ENCODE measurements at places on chromosomes 7 and 10.
A peak's percentile ranks its signal among the peaks of the same experiment; 100 is the strongest.

GRCh38 chr10:87558333-87558732, 53.6 kb downstream of the MINPP1 start:
- no peak for DNase-seq

DNA sequence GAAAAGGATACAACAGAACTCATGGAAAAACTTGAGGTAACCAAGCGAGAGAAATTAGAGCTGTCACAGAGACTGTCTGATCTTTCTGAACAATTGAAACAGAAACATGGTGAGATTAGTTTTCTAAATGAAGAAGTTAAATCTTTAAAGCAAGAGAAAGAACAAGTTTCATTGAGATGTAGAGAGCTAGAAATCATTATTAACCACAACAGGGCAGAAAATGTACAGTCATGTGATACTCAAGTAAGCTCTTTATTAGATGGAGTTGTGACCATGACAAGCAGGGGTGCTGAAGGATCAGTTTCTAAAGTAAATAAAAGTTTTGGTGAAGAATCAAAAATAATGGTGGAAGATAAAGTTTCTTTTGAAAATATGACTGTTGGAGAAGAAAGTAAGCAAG, 62.1 kb downstream of the AKAP9 start:
- no peak for DNase-seq

GRCh38 chr10:72318418-72319262, 36.1 kb downstream of the DNAJB12 start:
- DNase-seq, result no peak

DNA sequence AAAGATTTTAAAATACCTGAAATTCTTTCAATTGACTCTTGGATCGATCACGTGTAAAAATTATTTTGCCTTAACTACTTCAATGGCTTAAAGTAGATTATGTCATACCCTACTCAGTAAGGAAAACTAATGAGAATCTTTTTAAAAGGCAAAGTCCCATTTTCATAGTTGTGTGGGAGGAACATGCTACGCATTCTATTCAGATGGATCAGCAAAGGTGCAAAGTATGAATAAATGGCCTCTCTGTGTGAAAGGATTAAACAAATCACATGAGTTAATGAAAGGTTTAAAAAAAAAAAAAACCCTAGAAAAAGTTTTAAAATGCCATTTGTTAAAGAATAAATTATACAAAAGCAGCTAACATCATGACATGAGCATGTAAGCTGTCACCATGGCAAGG, 77.1 kb downstream of the ENO4 start:
- DNase-seq, result peak; percentile 24

GRCh38 chr10:102153093-102153620, 968 bp downstream of the NOLC1 start:
- DNase-seq, result no peak

DNA sequence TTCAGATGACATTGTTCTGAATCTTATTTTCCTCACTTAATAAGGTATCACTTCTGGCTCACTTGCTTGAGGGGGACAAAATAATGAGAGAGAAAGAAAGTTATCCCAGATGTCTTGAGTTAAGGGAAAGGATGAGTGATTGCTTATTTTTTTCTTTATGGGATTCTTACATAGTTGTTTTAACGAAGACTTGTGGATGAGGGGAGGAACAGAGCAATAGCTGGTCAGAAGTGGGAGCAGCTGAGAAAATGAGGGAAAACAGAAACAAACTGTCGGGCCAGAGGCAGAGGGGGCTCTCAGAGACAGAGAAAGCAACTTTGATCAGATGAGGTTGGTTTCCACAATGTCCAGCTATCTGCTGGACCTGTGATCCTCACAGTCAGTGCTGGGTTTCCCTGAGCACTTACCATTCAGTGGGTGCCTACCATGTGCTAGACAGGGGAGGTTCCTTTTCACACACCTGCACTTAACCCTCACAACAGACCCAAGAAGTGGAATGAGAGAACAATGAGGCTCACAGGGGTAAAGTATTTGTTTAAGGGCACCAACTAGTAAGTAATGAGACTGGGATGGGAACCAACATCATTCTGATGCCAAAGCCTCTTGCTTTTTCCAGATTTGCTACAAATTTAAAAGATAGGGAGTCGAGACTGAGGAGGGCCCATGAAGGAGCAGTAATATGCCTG, 64.2 kb downstream of the BICC1 start:
- DNase-seq, result no peak

GRCh38 chr10:51821745-51822144, 122.3 kb upstream of the CSTF2T start:
- DNase-seq, result no peak

DNA sequence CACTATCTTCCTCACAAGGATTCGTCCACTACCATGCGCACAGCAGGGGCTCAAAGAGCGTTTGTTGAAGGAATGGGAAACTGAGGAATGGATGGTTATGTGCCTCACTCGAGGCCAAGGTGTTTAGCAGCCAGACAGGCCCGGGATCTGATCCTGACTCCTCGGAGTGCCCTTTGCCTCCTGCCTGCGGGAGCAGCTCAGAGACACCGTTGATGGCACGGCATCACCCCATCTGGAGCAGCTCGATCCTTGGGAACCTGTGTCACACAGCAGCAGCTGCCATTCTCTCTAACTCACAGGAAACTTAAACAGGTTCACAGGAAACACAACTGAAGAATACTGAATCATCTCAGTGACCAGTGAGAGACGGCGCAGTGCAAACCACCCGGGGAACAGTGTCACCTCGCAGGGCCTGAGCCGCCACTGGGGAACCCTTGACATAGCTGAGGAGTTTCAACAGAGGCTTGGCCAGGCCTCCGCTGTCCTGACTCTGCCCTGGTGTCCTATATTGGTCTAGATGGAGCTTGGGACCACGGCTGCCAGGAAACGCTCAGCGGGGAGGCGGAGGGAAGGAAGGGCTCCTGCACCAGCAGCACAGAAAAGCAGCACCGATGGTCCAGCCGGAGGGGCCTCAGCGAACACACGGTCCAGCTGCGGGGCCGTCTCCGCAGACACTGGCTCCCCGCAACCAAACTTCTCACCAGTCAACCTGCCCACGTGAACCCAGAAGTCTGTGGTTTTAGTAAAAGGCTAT, 169.4 kb downstream of the ADARB2 start:
- DNase-seq, result no peak

DNA sequence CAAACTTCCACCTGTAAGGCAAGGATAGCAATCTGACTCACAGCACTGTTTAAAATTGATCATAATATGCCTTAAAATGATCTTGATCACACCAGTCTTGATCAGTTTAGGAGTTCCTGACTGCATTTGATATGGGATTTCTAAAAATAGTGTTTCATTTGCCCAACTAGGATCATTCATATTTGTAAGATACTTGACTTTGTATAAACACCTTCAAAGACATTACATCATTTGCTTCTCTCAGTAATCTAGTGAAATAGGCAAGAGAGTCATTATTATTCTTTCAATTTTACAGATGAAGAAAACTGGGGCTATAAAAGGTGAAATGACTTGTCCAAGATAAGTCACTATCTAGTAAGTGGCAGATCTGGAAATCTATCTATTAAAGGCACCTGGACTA, 521.1 kb downstream of the GATA3 start:
- no peak for DNase-seq

GRCh38 chr7:157757211-157757610, 420.4 kb downstream of the DNAJB6 start:
- DNase-seq, result no peak

- no peak for DNase-seq
These were observed 133.4 kb downstream of the EVX1 start for GRCh38 chr7:27375958-27376357.

DNA sequence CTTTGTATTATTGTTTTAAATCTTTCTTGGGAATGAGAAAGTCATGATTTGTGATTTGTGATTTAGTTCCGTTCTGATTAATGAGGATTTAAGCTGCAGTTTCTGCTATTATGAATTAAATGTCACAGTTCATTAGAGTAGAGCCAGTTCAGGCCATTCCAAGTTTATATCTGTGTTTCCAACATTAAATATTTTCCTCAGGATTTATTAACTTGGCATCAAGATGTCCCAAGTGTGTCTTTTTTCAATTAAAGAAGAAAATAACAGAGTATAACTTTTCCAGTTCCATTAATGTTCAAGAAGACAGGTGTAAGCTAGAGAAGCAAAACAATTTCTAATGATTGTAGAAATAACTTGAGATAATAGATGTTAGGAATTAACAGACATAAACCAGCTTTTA, 1183.2 kb upstream of the CELF2 start:
- DNase-seq, result no peak

GRCh38 chr10:96390460-96390864, 31.7 kb upstream of the OPALIN start:
- DNase-seq, result no peak

GRCh38 chr10:102814873-102815661, 22.1 kb downstream of the CYP17A1 start:
- DNase-seq, result no peak

DNA sequence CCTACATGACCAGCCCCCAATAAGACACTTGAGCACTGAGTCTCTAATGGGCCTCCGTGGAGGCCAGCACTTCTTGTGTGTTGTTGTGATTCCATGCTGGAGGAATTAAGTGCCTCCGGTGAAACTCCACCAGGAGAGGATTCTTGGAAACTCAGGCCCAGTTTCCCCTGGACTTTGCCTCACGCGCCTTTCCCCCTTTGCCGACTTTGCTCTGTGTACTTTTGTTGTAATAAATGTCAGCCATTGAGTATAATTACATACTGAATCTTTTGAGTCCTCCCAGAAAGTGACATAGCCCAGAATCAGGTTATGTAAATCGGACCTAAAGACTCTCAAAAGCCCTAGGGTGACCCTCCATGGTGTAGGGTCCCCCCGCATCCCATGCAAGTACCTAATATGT, 82.4 kb downstream of the DLG5 start:
- DNase-seq, result no peak

GRCh38 chr10:96746503-96746902, 26.2 kb upstream of the PIK3AP1 start:
- DNase-seq, result no peak

GRCh38 chr10:33706191-33706590, 371.7 kb upstream of the NRP1 start:
- no peak for DNase-seq

DNA sequence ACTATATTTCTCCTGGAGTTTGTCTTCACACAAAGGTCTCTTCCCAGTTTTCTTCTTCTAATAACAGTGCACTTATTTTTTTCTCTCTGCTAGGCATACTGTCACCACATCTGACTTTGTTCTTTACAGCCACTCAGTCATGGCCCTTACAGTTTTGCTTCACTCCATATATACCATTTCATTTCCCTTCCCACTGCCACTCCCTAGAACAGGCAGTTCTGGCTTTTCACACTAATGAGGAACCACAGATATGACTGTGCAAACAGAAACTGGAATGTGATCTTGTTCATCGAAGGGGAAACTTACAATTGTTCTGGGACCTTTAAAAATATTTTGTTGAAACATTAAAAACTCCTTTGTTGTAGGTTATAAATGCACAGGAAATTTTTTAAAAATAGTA, 67.3 kb downstream of the EPDR1 start:
- DNase-seq, result no peak

GRCh38 chr10:49700997-49701396, 21.5 kb downstream of the C10orf53 start:
- DNase-seq, result no peak

DNA sequence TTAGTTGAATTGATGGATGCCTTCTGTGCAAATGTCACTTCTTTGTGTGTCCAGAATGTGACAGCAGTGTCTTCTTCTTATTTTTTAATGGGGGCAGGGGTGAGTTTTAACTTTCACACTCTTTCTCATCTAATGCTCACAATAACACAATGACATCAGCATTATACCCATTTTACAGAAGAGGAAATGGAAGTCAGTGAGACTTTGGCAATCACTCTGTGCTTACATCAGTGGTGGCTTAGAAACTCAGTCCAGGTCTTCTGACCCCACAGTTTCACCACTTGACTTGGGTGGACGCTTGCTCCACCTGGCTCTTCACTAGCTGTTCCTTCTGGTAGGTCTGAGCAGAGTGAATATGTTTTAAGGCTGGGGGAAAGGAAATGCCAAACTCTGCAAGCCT, 124.0 kb downstream of the PRKCQ start:
- DNase-seq, result no peak

DNA sequence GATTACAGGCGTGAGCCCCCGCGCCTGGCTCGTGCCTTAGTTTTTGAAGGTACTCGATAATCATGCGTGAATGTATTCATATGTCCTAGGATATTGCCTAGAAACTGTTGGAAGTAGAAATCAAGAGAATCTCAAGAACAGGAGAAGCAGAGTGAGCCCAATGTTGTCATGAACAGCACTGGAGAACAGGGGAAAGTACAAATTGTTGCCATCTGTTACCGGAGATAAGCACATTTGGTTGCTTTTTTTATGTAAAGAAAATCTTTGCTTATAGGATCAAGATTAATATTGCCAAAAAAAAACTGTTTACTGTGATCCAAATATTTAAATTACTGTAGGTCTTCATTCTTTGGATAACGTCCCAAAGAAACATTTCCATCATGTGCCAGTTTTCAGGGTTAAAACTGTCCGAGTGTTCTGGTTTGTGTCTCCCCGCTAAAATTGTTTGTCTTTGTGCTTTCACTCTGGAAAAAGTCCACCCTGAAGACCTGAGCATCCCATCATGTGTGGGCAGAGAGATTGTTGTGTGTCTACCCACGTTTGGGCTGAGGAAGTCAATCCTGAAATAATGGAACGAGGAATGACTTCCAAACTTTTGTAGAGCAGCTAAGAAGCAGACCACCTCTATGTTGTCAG, 95.7 kb upstream of the CELF2 start:
- no peak for DNase-seq

DNA sequence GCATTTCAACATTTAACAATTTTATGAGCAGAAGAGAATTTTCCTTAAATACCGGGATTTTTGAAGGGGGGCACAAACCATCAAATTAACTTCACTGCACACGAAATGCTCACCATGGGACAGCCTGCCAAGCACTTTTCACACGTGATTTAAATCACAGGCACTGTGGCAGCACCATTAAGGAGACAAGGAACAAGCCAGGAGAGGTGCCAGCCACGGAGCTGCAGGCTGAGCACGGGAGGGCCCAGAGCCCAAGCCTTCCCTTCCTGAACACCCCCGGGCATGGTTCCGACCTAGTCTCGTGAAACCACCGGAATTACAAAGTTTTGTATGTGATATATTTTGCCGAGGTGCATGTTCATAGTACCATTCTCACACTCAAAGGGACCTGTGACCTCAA, 13.4 kb downstream of the PITRM1 start:
- DNase-seq, result no peak

- no peak for DNase-seq
These were observed 93.6 kb upstream of the CUX1 start for GRCh38 chr7:101723835-101724234.

DNA sequence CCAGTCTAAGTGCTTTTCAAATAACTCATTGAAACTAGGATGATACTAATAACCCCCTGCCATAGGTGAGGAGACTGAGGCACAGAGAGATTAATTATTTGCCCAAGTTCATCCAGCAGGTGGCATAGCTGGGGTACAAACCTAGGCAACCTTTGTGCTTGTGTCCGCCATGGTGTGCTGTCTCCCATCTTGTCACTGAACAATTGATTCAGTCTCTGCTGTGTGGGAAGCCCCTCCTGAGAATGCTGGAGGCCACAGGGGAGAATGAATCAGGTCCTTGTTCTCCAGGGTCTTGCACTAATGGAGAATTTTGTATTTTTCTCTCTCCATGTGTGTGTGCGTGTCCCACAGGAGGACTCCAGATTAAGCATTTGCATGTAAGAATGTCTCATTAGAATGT, 15.8 kb upstream of the TMEM236 start:
- DNase-seq, result peak; percentile 81
